Left lobe of liver (tissue), 2 donors: ENCODE measurements at places on chromosomes 6 and 20.

GRCh38 chr6:30684386-30685156 is 1.9 kb downstream of the PPP1R18 start:
- peak; percentile 58 for DNase-seq

DNA sequence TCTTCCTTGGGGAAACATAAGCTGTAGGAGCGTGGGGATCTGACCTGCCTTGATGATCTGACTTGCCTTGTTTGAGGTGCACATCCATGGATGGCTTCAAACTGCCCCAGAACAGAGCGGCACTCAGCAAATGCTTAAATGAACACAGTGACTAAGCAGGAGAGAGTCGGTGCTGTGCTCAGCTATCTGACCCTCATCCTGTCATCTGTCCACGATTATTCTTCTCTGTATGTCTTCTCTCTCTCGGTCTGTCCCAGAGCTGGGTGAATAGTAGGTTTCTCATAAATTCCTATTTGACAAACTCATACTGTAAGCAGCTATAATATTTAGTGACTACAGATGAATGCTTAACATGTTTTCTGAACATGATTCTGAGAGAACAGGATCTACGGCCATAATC is 37.3 kb downstream of the TRAM2 start:
- no peak for DNase-seq

- no peak for DNase-seq
Observed at GRCh38 chr6:10381830-10382208, 33.1 kb downstream of the TFAP2A start.

DNA sequence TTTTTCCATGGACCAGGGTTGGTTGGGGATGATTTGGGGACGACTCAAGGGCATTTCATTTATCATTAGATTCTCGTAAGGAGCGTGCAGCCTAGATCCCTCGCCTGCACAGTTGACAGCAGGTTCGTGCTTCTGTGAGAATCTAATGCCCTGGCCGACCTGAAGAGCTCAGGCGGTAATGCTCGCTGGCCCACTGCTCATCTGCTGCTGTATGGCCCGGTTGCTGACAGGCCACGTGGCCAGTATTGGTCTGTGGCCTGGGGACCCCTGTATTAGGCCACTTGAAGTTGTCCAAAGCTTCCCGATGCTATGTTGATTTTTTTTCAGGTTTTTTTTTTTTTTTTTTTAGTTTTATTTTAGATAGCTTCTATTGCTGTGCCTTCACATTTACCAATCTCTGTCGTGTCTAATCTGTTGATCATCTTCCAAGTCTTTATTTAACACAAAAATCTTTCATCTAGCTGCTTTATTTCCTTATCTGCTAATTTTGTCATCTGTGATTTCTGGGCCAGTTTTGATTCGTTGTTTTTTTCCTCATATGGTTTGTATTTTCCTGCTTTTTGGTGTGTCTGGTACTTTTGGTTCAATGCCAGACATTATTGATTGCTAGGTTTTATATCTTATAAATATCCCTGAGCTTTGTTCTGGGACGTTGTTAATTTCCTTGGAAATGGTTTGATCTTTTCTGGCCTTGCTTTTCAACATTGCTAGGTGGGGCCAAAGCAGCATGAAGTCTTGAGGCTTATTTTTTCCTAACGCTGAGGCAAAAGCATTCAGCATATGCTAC is 41.1 kb downstream of the DYNLT1 start:
- no peak for DNase-seq

GRCh38 chr6:42696526-42697267 is 25.7 kb downstream of the PRPH2 start:
- no peak for DNase-seq

GRCh38 chr6:41818271-41819054 is 31.0 kb downstream of the TOMM6 start:
- no peak for DNase-seq

GRCh38 chr20:53387983-53388675 is 205.5 kb downstream of the ZNF217 start:
- DNase-seq: no peak

- no peak for DNase-seq
Observed at GRCh38 chr20:44597930-44598329, 15.6 kb downstream of the PKIG start.

GRCh38 chr6:56403745-56404144 is 156.4 kb upstream of the COL21A1 start:
- no peak for DNase-seq

DNA sequence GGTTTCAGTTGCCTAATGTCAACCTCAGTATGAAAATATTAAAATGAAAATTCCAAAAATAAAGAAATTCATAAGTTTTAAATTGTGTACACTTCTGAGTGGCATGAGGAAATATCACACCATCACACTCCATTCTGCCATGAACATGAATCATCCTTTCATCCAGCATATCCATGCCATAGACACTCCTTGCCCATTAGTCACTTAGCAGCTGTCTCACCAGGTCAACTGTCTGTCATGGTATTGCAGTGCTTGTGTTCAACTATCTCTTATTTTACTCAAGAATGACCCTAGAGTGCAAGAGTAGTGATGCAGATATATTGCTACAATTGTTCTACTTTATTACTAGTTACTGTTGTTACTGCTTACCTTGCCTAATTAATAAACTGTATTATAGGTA is 712.4 kb downstream of the EPHA7 start:
- DNase-seq: no peak

DNA sequence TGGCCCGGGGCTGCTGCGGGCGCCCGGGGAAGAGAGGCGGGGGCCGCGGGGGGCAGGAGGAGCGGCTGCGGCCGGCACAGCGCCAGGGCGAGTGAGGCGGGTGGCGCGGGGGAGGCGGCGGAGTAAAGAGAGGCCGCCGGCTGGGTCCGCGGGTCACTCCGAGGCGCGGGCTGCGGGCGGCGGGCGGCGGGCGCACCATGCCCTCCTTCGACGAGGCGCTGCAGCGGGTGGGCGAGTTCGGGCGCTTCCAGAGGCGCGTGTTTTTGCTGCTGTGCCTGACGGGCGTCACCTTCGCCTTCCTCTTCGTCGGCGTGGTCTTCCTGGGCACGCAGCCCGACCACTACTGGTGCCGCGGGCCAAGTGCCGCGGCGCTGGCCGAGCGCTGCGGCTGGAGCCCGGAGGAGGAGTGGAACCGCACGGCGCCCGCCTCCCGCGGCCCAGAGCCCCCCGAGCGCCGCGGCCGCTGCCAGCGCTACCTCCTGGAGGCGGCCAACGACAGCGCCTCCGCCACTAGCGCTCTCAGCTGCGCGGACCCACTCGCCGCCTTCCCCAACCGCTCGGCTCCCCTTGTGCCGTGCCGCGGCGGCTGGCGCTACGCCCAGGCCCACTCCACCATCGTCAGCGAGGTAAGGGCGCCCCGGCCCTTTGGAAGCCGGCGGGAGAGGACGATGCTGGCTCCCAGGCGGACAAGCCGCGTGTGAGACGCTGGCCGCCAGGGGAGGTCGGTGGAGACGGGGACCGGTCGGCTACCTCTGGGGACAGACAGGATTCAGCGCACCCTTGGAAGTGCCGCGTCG is at the start of gene SLC22A3:
TSS of gene SLC22A3 (plus strand) at position 156 of the 797 bp plus-strand sequence. CDS start at position 198, 42 bp downstream.
- peak; percentile 80 for DNase-seq

DNA sequence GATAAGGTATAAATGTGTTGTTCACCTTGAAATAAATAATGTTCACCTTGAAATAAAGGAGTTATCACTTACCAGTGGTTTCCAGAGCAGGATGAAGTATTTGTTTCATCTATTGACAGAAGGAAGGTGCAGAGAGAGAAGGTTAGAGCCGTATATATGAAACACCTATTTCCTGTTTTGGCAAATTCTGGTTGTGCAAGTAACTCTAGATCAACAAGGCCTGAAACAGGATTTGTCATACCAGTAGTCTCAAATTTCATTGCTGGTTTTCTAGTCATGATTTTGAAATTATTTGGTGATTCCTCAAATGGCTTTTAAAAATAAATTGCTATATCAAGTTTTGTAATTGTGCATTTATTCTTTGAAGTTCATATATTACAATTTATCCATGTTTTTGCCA is at the start of gene CRISP3:
TSS of gene CRISP3 (minus strand) at position 130 of the 400 bp plus-strand sequence. CDS start at position 109, 21 bp downstream.
- no peak for DNase-seq

DNA sequence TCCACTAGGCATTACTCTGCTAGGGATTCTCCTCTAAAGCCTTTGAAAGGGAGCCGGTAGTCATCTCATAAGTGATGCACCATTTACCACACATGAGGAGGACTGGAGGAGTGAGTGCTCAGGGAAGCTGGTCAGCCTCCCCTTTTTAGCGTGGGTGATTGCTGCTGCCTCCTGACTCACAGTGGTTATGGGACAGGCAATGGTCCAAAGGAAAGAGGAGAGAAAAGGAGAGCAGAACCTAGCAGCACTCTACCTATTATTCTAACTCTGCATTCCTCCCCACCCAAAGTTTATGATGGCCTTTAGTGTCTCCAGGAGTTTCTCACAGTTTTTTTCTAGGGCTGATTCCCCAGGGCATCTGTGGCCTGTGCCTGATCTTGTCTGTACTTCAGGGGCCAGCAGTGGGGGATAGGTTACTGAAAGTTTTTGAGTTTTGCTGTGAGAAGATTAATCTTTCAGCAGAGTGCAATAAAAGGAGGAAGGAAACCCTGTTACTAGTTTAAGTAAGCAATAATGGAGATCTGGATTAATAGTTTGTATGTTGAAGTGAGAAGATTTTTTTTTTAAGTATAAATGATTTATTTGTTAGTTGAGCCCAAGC is 36.4 kb upstream of the GCLC start:
- DNase-seq: no peak

GRCh38 chr6:130034378-130035146 is 16.2 kb downstream of the L3MBTL3 start:
- no peak for DNase-seq

- no peak for DNase-seq
Observed at GRCh38 chr6:157682856-157683481, 140.1 kb upstream of the SNX9 start.

GRCh38 chr6:125991653-125992052 is 5.3 kb downstream of the TRMT11 start:
- no peak for DNase-seq

DNA sequence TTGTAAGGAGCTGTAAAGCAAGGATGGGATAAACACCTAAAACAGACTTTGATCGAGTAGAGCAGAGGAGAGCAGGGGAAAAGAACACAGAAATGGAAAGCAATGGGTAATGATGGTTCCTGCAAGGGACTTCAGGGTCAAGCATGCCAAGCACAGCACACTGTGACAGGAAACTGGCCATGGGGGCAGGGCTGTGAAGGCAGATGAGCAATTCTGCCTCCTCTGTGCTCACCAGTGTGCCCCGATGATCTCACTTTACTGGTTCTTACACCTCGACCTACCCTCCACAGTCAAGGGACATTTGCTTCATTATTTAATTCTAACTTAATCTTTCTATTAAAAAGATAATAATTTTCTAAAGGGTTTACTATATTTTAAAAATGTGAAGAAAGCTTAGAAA is 21.6 kb upstream of the MYB start:
- DNase-seq: no peak

- no peak for DNase-seq
Observed at GRCh38 chr6:106279179-106279578, 46.4 kb downstream of the ATG5 start.

- no peak for DNase-seq
Observed at GRCh38 chr6:83868639-83869038, 9.2 kb downstream of the CYB5R4 start.

DNA sequence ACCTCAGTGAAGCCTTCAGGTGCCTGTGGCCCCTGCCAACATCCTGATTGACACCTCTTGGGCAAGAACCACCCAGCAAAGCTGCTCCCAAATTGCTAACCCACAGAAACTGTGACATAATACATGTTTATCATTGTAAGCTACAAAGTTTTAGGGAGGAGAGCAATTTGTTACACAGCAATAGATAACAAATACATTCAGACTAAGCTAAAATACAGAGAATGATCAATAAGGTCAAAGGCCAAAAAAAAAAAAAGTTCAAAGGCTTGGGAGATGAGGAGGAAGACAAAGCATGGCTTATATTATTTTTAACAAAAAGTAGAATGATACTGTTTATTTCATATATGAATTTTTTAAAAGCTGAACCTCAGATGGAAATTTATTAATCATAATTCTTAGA is 105.9 kb downstream of the ID4 start:
- DNase-seq: no peak

DNA sequence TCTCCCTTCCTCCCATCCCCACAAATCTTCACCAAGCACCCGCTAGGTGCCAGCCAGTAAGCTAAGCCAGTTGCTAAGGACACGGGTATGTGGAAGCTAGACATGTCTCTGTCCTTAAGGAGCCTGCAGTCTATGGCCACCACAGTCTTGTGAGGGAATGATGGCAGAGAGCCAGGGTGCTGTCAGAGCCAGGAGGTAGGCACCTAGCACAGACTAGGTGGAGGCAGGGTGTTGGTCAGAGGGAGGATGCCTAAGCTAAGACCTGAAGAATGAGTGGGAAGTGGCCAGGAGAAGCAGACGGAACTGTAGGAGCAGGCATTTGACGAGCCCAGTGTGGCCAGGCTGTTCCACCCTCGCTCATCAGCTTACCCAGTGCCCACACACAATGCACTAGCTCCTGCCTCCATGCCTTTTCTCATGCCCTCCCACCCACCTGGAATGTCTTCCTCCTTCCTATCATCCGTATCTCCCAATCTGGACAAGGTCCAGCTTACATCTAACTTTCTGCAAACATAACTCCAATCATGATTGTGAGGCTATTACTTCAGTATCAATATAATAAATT is 125.6 kb downstream of the FOXC1 start:
- DNase-seq: no peak

- DNase-seq: no peak
Observed at GRCh38 chr20:51380401-51381385, 161.8 kb downstream of the NFATC2 start.

DNA sequence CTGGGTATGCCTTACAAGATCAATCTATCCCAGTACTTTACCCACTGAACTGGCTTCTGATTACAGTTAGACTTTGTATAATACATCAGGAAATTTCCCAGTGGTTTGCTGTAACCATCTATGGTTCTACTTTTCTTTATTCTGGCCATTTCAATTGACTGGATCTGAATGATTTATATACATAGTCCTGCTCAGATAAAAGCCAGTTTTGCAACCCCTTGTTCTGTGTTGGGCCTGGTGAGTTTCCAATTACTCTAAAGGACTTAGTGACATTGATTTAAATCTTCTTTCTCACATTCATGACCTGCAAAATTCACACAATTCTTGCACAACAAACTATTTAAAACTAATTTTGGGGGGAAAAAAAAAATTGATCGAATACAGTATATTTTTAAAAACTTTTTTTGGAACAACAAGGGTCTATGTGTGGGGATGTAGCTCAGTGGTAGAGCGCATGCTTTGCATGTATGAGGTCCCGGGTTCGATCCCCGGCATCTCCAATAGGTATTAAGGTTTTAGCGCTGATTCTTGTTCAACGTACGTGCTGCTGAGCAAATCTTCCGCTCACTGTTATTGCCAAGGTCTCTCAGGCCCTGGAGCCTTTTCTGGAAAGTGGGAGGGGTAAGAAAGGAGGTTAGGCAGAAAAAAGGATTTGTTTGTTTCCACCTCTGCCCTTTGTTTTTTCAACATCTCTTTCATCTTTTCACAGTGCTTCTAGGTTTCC is 117.5 kb downstream of the GPX5 start:
- DNase-seq: no peak
